Transverse colon (tissue), 4 donors: ENCODE measurements at places on chromosomes 7 and 10. TPM values are rescaled to one million over a fixed set of nuclear protein-coding genes. Genes with fewer than 3 reads are reported as not detected.
A peak's percentile ranks its signal among the peaks of the same experiment; 100 is the strongest.

The LIPJ gene
- not detected for total RNA-seq

DNA sequence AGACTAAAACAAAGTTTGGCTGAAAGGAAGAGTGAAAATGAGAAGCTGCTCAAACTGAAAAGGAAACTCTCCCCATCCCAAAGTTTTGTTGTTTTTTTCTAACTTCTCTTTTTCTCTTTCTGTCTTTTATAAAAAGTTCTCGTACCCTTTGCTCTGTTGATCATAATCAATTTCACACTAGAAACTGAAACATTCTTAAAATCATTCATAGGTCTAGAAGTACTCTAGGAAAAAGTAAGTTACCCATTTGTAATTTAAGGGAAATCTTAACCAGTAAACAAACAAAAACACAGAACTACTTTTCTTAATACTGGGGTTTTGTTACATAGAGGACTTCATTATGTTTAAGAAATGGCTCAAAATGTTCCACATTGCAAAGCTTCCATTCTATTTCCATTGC lies 339.8 kb downstream of the SEMA3D start:
- no peaks in the 10 kb centered on the region for H3K27me3 ChIP-seq
- H3K4me1 ChIP-seq, result no peaks in the 10 kb centered on the region
- no peak overlapping the region for H3K27ac ChIP-seq
- no peaks in the 10 kb centered on the region for H3K36me3 ChIP-seq
- DNase-seq, result no peak

DNA sequence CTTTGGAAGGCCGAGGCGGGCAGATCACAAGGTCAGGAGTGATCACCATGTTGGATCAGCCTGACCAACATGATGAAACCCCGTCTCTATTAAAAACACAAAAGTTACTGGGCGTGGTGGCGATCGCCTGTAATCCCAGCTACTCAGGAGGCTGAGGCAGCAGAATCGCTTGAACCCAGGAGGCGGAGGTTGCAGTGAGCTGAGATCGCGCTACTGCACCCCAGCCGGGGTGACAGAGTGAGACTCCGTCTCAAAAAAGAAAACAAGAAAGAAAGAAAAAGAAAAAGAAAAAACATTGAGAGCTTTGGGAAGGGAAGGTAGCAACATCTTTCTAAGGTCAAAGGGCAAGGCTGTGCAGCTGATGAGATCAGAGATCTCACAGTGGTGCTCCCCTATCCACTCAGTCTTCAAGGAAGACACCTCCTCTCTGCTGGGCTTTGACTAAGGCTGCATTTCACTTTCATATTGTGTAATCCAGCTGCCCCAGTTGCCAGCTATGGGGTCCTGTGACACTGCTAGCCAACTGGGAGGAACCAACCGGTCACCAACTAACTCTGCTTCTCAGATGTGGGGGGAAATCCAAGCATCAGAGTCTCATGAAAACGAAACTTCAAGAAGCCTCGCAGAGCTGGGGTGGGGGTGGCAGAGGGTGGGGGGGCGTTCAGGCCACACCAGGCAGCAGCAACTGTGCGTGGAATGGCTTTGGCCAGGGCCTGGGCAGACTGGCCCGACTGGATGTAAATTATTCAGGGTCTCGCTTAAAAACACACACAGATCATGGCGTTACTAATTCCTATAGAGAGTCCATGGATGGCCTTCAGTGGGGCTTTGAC lies 1.5 kb downstream of the IL15RA start:
- peak overlapping the region; percentile 95 for H3K4me3 ChIP-seq
- H3K27me3 ChIP-seq, result no peaks in the 10 kb centered on the region

GRCh38 chr7:51317582-51317910 lies 937 bp upstream of the COBL start:
- no peaks in the 10 kb centered on the region for H3K36me3 ChIP-seq
- no peak overlapping the region for H3K27ac ChIP-seq
- no peak for DNase-seq
- peak overlapping the region; percentile 64 for H3K4me3 ChIP-seq
- peaks cover 18% of the 10 kb centered on the region for H3K27me3 ChIP-seq

- DNase-seq, result no peak
- H3K36me3 ChIP-seq, result no peaks in the 10 kb centered on the region
- H3K4me1 ChIP-seq, result peaks cover 25% of the 10 kb centered on the region
- no peak overlapping the region for H3K4me3 ChIP-seq
Measured at GRCh38 chr10:5570979-5571810, 46.4 kb downstream of the CALML3 start.

- DNase-seq, result no peak
- H3K27me3 ChIP-seq, result no peaks in the 10 kb centered on the region
- H3K27ac ChIP-seq, result no peak overlapping the region
- no peak overlapping the region for H3K4me3 ChIP-seq
- H3K4me1 ChIP-seq, result no peaks in the 10 kb centered on the region
- no peaks in the 10 kb centered on the region for H3K36me3 ChIP-seq
Measured at GRCh38 chr10:30216821-30217220, 132.3 kb downstream of the MTPAP start.
